Panc1 (cell line): ENCODE measurements at places on chromosomes 16 and 17. TPM values are rescaled to one million over a fixed set of nuclear protein-coding genes. Genes with fewer than 3 reads are reported as not detected.

DNA sequence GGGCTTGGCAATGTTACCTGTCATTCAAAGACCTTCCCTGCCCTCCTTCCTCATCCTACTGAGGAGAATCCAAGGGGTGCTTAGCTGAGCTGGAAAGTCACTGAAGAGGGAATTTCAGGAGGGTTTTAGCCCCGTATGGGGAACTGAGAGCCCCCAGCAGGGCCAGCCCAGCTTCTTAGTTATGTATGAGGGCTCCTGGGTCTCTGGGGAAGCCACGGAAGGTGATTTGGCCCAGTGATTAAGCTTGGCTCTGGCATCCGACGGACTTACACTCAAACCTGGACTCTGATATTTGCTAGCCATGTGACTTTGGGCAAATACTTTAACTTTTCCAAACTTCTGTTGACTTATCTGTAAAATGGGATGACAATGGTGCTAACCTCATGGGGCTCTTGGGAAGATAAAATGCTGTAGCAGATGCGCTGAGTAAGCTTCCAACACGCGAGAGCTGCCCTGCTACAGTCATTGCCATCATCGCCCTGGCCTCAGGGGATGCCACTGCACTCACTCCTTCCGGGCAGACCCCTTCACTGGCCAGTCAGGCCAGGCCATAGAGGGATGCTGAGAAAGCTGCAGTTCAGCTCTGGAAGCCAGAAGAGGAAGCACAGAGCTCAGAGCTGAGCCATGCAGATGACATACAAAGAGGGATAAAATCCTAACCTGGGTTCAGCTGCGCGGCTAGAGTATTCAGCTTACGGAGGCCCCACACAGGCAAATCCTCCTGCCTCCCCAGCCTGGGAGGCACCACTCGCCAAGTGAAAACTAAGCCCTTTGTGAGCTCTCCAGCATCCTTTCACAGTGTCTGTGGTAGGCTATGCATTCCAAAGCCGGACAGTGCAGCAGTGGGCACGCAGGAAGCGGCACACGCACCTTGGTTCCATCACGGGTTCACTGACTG is 44.9 kb upstream of the PIK3R6 start:
- DNase-seq = no peak

DNA sequence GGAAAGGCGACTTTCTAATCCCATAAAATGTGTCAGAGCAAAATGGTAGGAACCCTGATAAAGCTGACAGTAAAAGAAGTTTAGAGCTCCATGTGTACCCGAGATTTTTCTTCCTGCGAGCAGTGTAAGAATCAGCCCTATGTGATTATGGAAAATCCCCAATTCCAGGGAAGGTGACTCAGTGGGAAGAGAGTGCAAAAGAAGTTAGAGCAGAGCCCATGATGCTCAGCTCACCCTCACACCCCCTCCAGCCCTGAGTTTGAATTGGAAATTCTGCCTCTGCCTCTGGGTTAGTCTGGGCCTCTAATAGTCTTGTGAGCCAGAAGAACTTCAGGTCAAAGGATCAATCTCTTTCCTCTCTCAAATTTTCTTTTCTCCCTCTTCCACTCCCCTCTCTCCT is 12.5 kb downstream of the C17orf78 start:
- no peak for DNase-seq

- no peak for DNase-seq
Observed at GRCh38 chr17:37750768-37751475, 6.1 kb upstream of the HNF1B start.

- no peak for DNase-seq
Observed at GRCh38 chr17:39765175-39765574, 27.4 kb downstream of the GRB7 start.

DNA sequence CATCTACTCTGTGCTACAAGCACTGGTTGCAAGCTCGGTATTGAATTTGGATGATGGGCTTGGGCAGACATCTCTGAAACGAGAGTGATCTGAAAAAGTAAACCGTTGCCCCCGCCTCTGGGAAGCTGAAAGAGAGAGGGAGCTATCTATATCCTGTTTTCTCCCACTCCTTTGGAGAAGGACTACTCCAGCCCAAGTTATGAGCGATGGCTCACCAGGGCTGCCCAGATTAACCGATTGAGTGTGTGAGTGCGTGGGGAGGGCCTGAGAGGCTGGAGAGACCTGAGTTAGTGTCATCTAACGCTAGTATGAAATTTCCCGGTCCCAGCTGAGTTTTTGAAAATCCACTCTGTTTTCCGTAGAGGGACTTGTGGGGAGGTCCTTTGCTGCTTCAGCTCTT is 11.5 kb downstream of the MGAT5B start:
- DNase-seq = no peak

GRCh38 chr17:34182036-34182803 is 72.9 kb upstream of the CCL2 start:
- no peak for DNase-seq

- DNase-seq = no peak
Observed at GRCh38 chr16:81148277-81148676, 52.1 kb upstream of the GCSH start.

GRCh38 chr17:60720763-60721531 is 43.3 kb downstream of the BCAS3 start:
- DNase-seq = peak; percentile 30

Gene MYH8
- not detected for total RNA-seq

Gene HEATR9
- total RNA-seq = not detected

Gene PERCC1
- total RNA-seq = not detected
